ENCODE measurements at places on chromosomes 5 and 9.

- DNase-seq: no peak
Measured at GRCh38 chr5:93417490-93417889, 163.5 kb downstream of the NR2F1-AS1 start.

- no peak for DNase-seq
Measured at GRCh38 chr5:170854566-170854965, 7.3 kb upstream of the RANBP17 start.

- no peak for DNase-seq
Measured at GRCh38 chr5:97297704-97298091, 114.7 kb upstream of the RIOK2 start.

DNA sequence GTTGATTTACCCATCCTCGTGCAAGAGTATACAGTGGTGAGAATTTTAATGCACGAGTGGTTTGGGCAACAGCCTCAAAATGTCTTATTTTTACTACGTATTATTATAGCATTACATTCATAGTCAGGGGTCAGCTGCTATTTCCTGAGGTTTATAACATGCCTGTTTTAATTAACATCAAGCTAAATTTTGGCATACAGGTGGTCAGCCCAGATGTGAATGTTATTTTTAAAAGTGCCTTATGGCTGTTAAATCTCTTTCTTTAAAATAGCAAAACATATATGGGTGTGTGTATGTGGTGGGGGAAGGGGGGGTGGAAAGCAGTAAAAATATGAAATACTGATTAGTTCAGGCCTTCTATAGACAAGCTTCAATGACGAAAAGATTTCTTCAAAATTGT, 424.5 kb upstream of the CLINT1 start:
- no peak for DNase-seq

DNA sequence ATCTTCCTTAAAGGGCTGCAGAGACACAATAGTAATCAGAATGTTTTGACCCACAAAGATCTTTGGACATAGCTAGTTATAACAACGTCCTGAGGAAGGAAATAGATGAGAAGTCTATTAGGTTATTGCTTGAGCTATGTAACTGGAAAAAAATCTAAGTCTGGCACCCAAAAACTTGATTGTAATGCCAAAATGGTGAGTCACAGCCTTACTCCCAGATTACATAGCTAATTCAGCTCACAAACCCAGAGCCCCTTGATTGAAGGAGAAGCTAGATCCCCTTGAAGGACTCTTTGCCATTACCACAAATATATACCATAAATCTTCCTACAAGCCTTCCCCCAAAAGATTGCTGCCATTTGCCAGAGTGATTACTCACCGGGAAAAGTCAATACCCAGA, 341.8 kb upstream of the KIF2A start:
- no peak for DNase-seq

DNA sequence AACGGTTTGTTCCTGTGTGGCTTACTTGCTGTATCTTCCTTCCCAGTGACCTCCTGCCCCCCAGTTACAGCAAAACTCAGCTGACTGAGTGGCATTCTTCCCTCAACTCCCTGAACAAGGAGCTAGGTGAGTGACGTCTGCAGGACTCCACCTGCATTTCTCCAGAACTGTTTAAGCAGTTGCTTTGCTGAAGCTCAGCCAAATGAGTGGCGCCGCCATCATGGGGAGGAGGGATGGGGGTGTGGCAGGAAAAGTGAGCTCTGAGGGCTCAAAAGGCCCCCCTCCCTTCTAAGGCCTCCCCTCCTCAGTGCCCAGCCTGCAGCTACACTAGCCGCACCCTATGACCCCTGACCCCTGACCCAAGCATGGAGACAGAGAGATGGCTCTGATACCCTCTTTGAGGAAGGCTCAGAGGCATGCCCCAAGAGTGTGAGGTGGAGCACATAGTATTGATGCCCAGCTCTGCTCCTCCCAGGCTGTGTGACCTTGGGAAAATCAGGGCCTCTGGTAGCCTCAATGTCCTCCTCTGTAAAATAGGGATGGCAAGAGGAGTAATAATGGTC, 12.7 kb downstream of the CCDC180 start:
- no peak for DNase-seq
